Gastroesophageal sphincter (tissue), 4 donors: ENCODE measurements at places on chromosomes 3 and 15. TPM values are rescaled to one million over a fixed set of nuclear protein-coding genes. Genes with fewer than 3 reads are reported as not detected.

Gene MUC20
- total RNA-seq: 5.0 TPM

Gene ABHD6
- 14.8 TPM for total RNA-seq

Gene CHRD
- total RNA-seq: 8.2 TPM

Gene KATNBL1
- total RNA-seq: 51.0 TPM

Gene CADM2
- total RNA-seq: 10.1 TPM

Gene SPTBN5
- total RNA-seq: 0.13 TPM

- ATAC-seq: no peak
Measured at GRCh38 chr3:17830788-17831187, 88.4 kb upstream of the TBC1D5 start.

- no peak for ATAC-seq
Measured at GRCh38 chr3:39284457-39284881, 4.6 kb upstream of the CX3CR1 start.

DNA sequence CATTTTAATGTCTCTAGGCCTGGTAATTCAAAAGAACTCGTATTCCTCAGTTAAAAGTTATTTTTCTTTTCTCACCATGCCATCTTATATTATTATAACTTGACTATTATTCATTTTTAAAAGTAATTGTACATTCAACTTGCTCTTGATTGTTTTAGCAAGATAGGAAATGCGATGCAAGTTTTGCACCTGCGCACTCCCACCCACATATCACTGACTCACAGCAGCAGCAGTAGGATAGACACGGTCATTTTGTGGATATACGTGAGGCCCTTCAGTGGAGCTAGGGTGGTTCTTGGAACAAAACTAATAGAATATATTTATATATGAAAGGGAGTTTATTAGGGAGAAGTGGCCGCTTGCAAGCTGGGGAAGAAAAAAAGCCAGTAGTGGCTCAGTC lies 95.5 kb upstream of the UBE3A start:
- ATAC-seq: no peak

GRCh38 chr3:65831733-65832425 lies 206.8 kb downstream of the MAGI1 start:
- no peak for ATAC-seq

DNA sequence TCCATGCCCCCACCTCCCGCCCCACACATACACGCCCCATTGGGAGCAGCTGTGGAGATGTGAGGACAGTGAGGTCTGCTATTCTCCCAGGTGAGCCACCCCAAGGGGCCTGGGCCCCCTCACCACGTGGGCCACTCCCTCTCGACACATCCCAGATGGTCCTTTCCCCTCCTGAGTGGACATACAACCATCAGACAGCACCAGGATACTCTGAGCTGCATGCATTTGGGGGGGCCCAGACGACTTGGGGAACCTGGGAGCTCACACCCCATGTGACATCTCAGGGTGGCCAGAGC lies 17.5 kb downstream of the FBLN2 start:
- ATAC-seq: no peak

DNA sequence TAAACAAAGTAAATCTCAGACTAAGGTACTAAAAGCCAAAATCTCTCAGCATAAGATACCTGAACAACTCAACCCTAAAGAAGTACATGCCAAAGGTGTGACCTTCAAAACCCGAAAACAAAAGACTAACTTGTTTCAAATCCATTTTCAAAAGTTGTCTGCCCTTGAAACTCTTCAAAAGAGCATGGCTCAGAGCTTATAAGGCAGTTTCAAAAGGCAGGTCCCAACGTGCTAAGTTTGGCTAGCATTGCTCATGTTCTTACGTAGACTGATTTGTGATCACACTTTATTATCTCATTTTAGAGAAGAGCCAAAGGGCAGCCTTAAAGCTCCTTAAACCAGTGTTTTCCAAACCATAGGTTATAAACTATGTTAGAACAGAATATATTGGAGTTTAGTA lies 112.2 kb downstream of the FEZF2 start:
- no peak for ATAC-seq

GRCh38 chr15:51970132-51970817 lies 1.3 kb downstream of the LEO1 start:
- ATAC-seq: no peak

DNA sequence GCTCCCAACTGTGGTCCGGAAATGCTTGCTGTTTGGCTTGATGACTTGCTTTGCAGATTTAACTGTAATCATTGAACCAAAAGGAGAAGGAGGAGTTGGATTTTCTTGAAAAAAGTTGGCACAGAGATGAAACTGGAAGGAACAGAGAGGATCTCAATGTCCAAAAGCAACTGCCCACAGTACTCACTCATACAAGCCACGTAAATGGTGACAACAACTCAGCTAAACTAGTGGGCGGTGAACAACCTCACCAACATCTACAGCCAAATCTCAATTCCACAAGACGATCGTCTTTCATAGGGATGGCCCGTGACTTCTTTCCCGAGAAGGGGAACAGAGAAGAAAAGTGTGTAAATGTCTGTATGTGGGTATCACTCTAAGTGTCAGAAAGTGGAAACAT lies 48.1 kb downstream of the MYO5C start:
- ATAC-seq: no peak

- ATAC-seq: no peak
Measured at GRCh38 chr15:90836296-90836871, 32.0 kb upstream of the FURIN start.

- ATAC-seq: no peak
Measured at GRCh38 chr3:186003610-186004009, 65.8 kb upstream of the TRA2B start.

DNA sequence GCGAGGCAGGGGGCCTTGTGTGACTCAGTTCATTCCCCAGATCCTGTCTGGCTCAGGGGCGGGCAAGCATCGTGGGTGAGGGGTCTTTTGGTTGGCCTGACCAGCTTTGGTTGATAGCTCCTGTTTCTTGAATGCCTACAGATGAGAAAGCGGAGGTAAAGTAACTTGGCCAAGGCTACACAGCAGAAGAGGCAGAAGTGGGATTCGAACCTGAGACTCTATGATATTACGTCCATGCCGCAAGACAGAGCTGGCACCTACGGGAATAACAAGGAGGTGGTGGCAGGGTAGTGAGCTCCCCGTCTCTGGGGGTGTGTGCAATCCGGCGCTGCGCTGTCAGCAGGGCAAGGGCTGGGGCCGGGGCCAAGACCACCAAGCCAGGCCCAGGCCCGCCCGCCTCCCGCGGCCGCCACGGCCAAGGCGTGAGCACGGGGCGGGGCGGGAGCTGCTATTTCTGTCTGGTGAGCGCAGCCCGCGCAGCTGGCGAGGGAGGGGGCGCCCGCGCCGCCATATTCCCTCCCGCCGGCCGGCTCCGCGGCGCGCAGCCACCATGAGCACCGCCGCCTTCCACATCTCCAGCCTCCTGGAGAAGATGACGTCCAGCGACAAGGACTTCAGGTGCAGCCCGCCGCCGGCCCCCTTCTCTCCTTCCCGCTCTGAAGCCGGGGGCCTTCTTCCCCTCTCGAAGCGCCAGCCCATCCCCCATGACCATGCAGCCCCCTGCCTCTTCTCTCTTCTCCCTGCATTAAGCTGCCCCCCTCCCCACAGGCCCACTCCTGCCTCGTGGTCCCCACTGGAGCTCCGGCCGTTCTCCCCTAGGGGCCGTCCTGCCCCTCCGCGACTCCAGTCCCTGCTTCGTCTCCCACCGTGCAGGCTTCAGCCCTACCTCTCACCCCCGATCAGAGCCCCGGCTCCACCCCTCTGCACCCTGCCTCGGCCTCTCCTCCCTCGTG lies at the start of gene CAND2:
Gene CAND2, plus strand, starts transcription at position 510 of the 953 bp plus-strand sequence. Its CDS starts 41 bp downstream, at position 551.
- peak; percentile 92 for ATAC-seq
